ENCODE measurements at places on chromosomes 12 and 14.

- no peak for DNase-seq
Observed at GRCh38 chr14:79197516-79197915, 1013.8 kb downstream of the DIO2 start.

DNA sequence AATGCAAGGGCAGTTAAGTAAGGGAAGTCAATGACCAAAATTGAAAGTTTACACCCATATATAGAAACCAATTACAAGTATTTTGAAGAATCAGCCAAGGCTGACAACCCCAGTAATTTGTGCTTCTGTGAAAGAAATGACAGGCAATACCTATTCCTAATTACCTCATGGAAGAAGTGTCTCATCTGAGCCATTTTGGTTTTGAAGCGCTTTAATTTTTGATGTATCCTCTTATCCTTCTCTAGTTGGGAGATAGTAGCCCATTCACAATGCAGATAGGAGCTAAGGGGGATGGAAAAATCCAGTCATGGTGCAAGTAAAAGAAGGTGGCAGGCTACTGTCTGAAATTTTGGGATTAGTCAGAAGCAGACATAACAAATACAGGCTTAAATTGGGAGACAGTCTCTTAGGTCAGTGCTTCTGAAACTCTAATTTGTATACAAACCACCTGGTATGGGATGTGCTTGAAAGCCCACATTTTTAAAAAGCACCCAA is 30.4 kb upstream of the SUPT16H start:
- no peak for DNase-seq

- DNase-seq: no peak
Observed at GRCh38 chr12:132071040-132071810, 72.9 kb downstream of the DDX51 start.

- no peak for DNase-seq
Observed at GRCh38 chr14:45065956-45066355, 18.0 kb upstream of the PRPF39 start.

DNA sequence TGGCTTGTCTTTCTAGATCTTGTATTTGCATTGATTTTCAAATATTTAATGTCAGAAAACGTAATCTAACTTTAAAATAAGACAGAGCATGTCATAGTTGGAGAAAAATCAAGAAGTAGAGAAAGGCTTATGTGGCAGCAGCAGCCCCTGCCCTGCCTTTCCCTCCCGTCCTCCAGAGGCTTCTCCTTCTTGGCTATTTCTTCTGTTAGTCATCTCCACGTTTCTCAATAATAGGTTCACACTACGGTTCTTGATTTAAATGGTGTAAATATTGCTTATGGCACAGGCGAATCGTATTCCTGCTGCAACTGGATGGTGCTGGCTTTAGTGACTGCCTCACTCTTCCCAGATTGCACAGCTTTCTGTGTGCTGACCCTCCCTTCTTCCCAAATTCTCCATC is 42.8 kb downstream of the SLC8B1 start:
- no peak for DNase-seq

DNA sequence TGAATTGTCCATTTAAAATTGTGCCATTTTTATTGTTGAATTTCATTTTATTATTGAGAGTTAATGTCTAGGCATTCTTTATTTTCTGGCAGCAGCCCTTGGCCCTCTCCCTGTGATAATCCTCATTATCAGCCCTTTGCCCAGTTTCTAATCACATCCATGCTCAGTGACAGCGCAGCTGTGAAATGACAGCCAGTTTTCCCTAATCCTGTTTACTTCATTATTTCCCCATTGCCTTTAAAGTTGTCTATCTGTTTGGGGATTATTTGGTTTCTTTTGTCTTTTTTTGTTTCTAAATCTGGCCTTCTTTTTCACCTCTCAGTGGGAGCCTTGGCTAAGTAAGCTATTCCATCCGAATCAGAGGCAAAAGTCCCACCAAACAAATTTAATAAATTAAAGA is 476.9 kb downstream of the SLC6A15 start:
- no peak for DNase-seq

DNA sequence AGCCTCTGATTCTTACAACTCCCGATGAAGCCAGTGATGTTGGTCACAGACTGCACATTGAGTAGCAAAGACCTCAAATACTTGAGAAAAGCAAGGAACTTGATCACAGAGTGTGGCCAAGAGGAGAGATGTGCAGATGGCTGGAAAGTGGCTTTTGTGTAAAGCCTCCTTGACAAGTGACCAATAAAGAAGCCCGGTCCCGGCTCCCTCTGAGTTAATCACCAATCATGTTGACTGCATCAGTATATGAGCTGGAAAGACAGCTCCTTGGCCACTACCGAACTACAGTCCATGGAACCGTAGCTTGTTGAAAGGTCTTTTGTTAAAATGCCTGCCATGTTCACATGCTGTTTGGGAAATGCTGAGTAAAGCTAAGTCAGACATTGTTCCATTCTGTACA is 23.7 kb upstream of the SERPINA6 start:
- DNase-seq: no peak

GRCh38 chr12:123519141-123520001 is 14.1 kb downstream of the RILPL1 start:
- no peak for DNase-seq

GRCh38 chr12:1603269-1603993 is 9.1 kb upstream of the FBXL14 start:
- no peak for DNase-seq

DNA sequence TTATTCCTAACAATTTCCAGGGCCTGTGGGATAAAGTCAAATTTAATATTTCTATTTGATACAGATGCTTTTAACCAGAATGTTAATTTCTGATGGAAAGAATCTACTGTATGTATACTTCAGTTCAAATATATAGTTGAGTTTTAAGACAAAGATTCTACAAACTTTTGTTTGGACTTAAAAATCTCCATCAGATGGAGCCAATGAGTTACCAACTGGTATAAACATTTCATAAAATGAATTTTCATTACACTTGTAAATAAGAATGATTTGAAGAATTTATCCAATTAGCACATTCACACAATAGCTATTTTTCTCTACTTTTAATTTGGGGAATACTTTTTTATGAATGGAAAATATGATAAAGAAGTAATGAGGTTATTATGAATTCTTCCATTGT is 425.2 kb upstream of the MIS18BP1 start:
- DNase-seq: no peak

GRCh38 chr12:131421509-131422186 is 289.2 kb upstream of the SFSWAP start:
- no peak for DNase-seq

GRCh38 chr14:66247662-66248193 is 238.4 kb upstream of the CCDC196 start:
- no peak for DNase-seq

- DNase-seq: no peak
Observed at GRCh38 chr12:26088998-26089397, 35.8 kb downstream of the BHLHE41 start.

- no peak for DNase-seq
Observed at GRCh38 chr12:32558903-32559302, 120.2 kb upstream of the DNM1L start.

GRCh38 chr12:118206107-118206412 is 70.1 kb downstream of the PEBP1 start:
- no peak for DNase-seq

GRCh38 chr12:7646178-7646475 is 19.6 kb downstream of the APOBEC1 start:
- DNase-seq: no peak

Measured in CD4-positive, alpha-beta T cell treated with Interleukin-12 subunit alpha and Interleukin-12 subunit beta, for 1 hour (primary cell).